Colonic mucosa (tissue), 4 donors: ENCODE measurements at places on chromosomes 1 and 21. TPM values are rescaled to one million over a fixed set of nuclear protein-coding genes. Genes with fewer than 3 reads are reported as not detected.

Gene HEYL
- total RNA-seq = 0.91 TPM

GRCh38 chr1:19096036-19096833 is 113.8 kb downstream of the UBR4 start:
- peak; percentile 64 for DNase-seq

Gene NPHS2
- total RNA-seq = not detected

- no peak for DNase-seq
Observed at GRCh38 chr1:188194916-188195315, 1366.2 kb downstream of the PLA2G4A start.

Gene AIRE
- total RNA-seq = 0.11 TPM

Gene PADI3
- total RNA-seq = 0.13 TPM

Gene C1QA
- 72.4 TPM for total RNA-seq

- no peak for DNase-seq
Observed at GRCh38 chr1:36525166-36525565, 42.5 kb upstream of the CSF3R start.

- no peak for DNase-seq
Observed at GRCh38 chr1:178124115-178124514, 30.2 kb downstream of the RASAL2 start.

DNA sequence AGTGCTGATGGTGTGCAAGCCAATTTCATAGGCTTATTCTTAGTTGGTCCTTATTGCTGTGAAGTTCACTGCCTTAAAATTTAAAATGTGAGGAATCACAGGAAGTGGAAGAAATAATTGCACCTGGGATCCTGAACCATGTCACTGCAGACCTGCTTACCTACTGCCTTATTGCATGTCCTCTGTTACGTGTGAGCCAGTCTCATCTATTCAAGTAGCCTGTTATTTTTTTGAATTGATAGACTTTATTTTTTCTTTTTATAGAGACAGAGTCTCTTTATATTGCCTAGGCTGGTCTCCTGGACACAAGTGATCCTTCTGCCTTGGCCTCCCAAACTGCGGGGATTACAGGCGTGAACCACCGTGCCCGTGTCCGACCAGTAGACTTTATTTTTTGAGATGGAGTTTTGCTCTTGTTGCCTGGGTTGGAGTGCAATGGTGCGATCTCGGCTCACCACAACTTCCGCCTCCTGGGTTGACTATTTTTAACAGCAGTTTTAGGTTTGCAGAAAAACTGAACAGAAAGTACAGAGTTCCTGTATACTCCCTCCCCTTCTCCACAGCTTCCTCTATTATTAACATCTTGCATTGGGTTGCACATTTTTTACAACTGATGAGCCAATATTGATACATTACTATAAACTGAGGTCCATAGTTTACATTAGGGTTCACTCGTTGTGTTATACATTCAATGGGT is 14.0 kb upstream of the DISC1 start:
- DNase-seq = no peak

Gene PLK3
- total RNA-seq = 8.8 TPM

GRCh38 chr21:35202431-35202830 is 153.3 kb upstream of the RUNX1 start:
- no peak for DNase-seq

DNA sequence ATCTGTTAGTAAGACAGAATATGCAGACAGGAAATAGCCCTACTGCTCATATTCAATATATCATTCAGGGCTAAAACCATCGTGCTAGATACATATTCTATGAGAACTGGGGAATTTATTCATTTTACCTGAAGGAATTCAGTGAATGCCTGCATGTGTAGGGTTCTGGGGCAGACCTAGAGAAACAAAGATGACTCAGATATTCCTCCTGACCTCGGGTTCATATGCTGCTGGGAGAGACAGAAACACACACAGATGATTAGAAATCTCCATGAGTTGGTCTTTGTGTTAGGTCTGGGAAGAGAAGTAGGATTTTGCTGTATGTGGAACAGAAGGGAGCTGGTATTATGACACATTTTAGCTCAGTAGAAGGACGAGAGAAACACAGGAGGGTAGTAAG is 176.5 kb upstream of the ST6GALNAC5 start:
- DNase-seq = no peak

DNA sequence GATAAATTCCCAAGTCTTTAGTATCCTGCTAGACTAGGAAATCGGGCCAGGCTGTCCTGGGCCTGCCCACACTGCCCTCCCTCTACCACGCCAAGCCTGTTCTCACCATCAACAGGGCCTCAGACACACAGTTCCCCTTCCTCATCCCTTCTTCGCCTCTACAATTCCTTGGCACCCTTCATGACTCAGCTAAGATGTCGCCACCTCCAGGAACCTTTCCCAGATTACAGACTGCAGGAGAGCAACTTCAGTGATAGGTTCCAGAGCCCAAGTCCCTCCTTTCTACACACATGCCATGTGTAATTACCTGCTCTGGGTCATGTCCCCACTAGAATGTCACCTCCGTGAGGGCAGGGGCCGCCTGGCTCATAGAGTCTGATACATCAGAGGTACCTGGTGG is 3.3 kb downstream of the RIMS3 start:
- DNase-seq = no peak

- DNase-seq = no peak
Observed at GRCh38 chr1:96587222-96587621, 134.4 kb upstream of the PTBP2 start.

DNA sequence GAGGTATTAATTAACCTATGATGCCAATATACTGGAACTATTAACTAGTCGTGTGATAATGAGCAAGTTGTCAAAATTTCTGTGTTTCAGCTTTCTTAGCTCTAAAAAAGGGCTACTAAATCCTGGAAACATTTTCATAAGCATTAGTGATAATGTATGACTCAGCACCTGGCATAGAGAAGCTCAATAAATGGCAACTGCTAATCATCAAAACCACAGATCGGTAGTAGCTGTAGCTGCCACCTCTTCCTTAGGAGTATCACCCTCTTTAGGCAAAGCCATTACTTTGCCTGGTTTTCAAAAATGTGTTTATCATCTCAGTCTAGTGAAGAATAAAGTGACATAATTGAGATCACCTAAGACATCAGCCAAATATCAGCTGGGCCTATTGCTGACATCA is 75.5 kb downstream of the TPR start:
- DNase-seq = no peak

- DNase-seq = peak; percentile 97
Observed at GRCh38 chr1:151539321-151540020, 638 bp upstream of the TUFT1 start.

Gene CCDC17
- total RNA-seq = 2.4 TPM

DNA sequence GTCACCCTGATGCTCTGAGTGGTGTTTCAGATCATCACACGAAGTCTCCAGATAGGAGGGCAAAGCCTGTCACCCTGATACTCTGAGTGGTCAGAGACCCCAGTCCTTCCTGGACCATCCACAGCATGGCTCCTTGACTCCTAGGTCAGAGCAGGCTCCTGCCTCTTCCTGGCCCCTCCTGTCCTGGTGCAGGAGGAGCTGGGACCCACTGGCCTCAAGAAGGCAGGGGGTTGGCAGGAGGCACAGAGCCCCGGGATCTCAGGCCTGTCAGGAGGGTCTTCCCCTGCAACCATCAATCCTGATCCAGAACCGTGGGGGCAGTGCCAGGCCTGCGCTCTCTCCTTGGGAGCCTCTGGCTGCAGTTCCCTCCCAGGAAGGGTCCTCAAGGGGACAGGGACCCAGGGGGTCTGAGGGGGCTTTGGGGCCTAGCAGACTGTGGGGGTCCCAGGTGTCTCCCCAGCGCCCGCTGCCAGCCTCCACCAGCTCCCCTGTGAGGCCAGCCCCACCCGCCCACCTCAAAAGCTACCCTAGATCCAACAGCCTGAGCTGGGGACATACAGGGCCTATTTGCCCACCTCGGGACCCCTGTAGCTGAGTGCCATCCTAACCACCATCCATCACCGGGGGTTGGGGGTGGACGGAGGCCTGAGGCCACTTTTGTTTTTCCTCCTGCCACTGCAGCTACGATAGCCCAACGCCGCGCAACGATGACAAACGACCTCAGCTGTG is 27.5 kb downstream of the COL6A1 start:
- peak; percentile 12 for DNase-seq

DNA sequence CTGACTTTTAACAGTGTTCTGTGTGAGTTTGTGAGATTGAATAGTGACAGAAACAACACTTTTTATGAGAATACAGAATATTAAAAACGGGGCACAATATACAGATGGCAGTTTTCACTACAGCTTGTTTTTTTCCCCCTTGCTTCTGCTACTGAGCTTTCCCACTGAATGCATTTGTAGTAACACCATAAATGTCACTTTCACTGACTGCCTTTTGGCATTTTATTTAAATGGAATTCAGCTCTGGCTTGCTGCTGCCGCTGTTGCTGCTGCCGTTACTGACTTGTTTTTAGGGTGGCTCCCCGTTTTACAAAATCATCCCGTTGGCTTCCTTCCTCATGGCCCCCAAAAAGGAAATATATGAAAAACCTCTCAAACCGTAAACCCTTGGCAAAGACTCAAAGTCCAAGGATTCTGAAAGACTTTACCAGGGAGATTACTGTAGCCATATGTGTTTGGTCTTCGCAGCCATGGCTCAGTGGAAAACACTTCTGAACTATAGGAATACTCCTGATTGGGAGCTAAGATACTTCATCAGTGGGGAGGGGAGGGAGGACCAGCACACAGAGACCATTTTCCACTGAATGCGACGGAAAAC is 151.0 kb downstream of the NUF2 start:
- DNase-seq = no peak

Gene HORMAD1
- total RNA-seq = not detected

Gene C2CD4D
- 1.6 TPM for total RNA-seq

Gene CLCNKB
- not detected for total RNA-seq

- no peak for DNase-seq
Observed at GRCh38 chr1:171796592-171796991, 15.1 kb downstream of the METTL13 start.

DNA sequence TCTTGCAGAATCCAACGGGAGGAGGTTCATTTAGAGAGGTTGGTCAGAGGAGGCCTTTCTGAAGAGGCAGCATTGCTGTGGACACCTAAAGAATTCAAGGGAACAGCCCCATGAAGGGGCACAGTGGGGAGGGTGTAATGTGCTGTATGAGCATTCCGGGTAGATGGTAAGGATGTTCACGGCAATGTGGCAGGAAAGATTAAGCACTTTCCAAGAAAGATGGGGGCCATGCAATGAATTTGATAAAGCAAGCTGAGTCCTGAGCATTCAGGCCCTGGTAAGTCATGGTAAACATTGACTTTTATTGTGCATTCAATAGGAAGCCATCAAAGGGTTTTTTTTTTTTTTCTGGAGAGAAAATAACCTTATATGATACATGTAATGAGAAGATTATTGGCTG is 166.6 kb downstream of the GREM2 start:
- DNase-seq = no peak

- no peak for DNase-seq
Observed at GRCh38 chr1:216742625-216743024, 19.4 kb upstream of the ESRRG start.
